ENCODE measurements at places on chromosomes 7 and 10.

GRCh38 chr10:49625411-49625810 lies 11.6 kb downstream of the CHAT start:
- DNase-seq: no peak

- no peak for DNase-seq
These were observed 249.1 kb upstream of the TMEM72 start for GRCh38 chr10:44662051-44662450.

GRCh38 chr7:38411404-38411803 lies 138.0 kb upstream of the TARP start:
- no peak for DNase-seq

DNA sequence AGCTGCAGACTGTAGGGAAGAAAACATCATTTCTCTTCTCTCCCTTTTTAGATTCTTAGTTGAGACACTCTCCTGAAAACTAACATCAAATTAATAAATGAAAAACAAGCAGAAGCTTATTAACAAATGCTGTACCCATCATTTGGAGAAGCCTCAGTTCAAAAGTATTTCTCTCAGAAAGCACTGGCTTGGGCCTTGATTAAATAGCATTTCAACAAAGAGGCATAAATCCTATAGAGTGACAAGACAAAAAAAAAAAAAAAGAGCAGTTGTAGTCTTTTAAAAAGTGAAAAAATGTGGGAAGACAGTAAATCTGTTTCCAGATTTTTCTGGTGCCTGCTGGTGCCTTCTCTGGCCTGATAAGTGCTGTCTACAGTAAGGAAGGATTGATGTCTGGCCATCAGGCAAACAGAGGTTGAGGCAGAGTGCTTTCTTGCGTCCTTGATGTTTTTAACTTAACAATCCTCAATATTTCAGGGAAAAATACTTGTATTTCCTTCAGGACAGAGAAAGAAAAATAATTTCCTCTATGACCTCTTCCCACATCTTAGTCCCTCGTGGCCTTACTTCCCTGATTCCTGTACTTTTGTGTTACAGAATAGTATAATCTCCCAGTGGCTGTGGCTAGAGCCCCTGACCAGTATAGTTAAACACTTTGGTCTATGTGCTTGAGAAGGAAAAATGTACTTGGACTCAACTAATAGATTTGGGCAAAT lies 300.5 kb downstream of the HGF start:
- no peak for DNase-seq

DNA sequence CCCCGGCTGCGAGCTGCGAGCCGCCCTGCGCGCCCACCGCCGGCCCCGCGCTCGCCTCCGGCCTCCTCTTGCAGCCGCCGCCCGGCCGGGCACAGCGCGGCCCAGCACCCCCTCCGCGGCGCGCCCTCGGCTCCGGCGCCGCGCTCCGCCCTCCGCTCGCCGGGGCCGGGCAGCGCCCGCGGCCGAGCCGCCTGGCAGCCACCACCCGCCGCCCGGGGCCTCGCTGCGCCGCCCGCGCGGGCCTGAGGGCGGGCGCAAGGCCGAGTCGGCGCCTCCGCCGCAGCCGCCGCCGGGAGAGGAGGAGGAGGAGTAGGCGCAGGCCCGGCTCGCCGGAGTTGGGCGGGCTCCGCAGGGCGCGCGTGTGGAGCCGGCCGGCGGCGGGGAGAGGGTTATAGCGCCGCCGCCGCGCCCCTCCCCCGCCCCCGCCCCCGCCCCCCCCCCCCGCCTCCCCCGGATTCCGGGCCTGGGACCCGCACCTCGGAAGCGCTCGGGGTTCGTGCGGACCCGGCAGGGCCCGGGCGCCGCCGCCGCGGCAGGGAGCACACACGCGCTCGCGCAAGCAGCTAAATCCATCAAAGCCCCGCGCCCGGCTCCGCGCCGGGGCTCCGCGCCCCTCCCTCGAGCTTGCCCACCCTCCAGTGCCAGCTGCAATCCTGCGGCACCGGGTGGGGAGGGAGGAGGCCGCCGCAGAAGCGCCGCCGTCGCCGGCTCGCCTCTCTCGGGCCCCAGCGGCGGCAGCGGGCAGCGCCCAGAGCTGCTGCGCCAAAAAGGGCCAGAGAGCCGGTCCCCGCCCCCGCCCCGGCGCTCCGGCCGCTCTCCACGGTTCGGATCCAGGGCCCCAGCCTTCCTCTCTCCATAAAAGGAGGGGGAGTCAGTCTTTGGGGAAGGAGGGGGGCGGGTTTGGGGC lies at the start of gene PDGFA:
PDGFA (minus strand) TSS at position 363 of the 907 bp plus-strand sequence. CDS start 845 bp downstream, outside the sequence.
- DNase-seq: no peak

- no peak for DNase-seq
These were observed 103.1 kb downstream of the MGMT start for GRCh38 chr10:129570185-129570584.

DNA sequence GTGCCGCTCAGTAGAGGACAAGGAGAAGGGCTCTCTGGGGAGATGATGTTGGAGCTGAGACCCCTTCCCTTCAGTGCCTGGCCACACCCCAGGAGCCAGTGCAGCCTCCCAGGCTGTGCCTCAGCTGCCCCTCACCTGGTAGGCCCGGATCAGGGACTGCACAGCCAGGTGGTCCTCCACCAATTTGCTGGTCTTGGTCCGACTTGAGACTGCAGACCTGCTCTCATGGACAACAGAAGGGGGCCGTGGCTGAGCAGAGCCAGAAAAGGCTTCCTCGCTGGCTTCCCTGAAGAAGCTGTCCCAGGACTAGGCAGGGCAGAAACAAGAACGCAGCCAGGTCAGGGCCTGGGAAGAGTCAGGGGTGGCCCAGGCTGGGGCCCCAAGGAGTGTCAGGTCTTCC lies 5.5 kb downstream of the OGDHL start:
- no peak for DNase-seq

DNA sequence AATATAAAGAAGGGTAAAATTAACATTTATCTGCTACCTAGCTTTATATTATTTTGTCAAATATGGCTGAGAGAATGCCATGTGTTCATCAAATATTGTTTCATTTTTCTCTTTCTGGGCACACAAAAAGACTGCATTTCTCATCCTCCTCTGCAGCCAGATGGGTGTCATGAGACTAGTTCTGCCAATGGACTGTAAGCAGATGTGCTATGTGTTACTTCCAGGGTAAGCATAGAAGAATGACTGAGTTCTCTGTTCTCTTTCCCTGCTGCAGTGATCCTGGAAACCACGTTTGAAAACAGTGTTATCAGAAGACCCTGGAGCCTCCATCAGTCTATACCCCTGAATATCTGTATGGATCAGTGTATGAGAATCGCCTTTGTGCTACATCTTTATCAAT lies 24.1 kb upstream of the SLK start:
- DNase-seq: no peak

DNA sequence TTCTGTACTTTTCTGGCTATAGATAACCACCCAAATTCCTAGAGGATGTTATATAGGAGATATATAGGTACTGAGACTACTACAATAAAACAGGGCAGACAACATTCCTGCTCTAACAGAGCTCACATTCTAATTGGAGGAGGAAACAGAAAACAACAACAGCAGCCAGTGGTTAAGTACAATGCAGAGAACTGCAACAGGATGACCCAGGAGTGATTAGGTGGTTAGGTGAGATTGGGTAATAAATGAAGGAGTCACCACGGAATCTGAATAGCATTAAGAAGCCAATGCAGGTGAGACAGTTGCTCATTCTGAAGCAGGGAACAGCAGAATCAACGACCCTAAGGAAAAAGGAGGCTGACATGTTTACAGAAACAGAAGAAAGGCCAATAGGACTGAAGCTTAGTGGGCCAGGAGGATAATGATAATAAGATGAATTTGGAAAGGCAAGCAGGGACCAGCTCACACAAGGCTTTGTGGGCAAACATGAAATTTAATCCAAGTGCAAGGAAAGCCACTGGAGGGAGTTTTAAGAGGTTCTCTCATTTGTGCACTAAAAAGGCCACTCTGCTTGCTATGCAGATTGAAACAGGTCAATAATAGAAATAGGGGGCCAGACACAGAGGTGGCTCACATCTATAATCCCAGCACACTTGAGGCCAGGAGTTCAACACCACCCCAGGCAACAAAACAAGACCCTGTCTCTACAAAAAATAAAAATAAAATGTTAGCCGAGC lies 16.9 kb upstream of the REEP3 start:
- no peak for DNase-seq

GRCh38 chr10:97365761-97366351 lies 31.3 kb upstream of the FRAT2 start:
- no peak for DNase-seq

GRCh38 chr7:92785923-92786322 lies 50.5 kb downstream of the CDK6 start:
- DNase-seq: no peak

DNA sequence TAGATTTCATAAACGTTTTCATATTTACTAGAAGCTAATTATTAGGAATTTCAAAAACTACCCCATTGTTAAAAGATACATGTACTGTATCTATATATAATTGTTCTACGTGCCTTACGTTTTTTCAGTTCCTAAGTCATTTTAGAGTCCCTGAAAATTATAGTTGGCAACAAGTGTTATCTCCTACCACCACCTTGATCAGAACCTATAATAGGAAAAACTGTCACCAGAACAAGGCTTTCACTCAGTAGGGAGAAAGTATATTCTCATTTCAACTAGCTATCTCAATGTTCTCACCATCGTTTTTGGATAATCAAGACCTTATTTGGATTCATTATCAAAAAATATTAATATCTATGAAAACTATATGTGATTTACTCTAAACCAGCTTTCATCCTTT lies 107.7 kb downstream of the CPEB3 start:
- no peak for DNase-seq

DNA sequence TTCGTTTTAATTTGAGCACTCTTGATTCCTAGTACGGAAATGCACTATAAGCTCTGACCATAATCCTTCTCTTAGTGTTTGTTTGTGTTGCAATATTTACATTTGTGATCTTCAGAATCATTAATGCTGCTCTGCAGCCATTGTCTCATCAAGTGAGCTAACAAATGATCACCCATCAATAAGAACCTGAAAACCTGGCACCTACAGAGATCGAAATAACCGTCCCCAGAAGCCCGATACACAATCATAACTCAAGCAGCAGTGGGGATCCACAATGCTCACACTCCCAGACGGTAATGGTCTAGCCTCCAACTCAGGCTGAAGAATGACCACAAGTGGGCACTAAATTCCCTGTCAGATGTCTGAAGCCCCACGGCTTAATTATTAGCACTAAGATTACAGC lies 156.0 kb upstream of the NFE2L3 start:
- no peak for DNase-seq
